ENCODE measurements at places on chromosomes 16 and 17. TPM values are rescaled to one million over a fixed set of nuclear protein-coding genes. Genes with fewer than 3 reads are reported as not detected.

The SOST gene
- not detected for total RNA-seq

The MYL11 gene
- not detected for total RNA-seq

The TSEN54 gene
- 18.2 TPM for total RNA-seq

The ZNF200 gene
- 16.3 TPM for total RNA-seq

The ABCA3 gene
- 57.3 TPM for total RNA-seq

The ABCC6 gene
- total RNA-seq: not detected

The TNFRSF13B gene
- not detected for total RNA-seq

The AMFR gene
- total RNA-seq: 210 TPM

The TMEM114 gene
- not detected for total RNA-seq

The CA4 gene
- not detected for total RNA-seq

The FAM83G gene
- total RNA-seq: 0.31 TPM

The CXCL16 gene
- 0.63 TPM for total RNA-seq

The NPIPB9 gene
- 11.6 TPM for total RNA-seq

The KRT25 gene
- not detected for total RNA-seq

The IRX6 gene
- not detected for total RNA-seq

The PRSS27 gene
- total RNA-seq: 6.3 TPM

The SLC5A10 gene
- not detected for total RNA-seq

The KRT36 gene
- total RNA-seq: not detected

The PLXDC1 gene
- total RNA-seq: 10.3 TPM

The ASGR1 gene
- total RNA-seq: 12.5 TPM

The CASKIN2 gene
- 5.9 TPM for total RNA-seq

The CUEDC1 gene
- total RNA-seq: 14.1 TPM

The HS3ST3B1 gene
- total RNA-seq: 0.94 TPM

The ACADVL gene
- total RNA-seq: 147 TPM

The TMIGD1 gene
- total RNA-seq: not detected

The MYH2 gene
- total RNA-seq: not detected

The VWA3A gene
- 3.4 TPM for total RNA-seq

The MMP15 gene
- 13.8 TPM for total RNA-seq

The HS3ST6 gene
- total RNA-seq: not detected

The DGKE gene
- total RNA-seq: 36.9 TPM
